NCI-H2029 (cell line): ENCODE measurements at places on chromosomes 1 and 21.
A peak's percentile ranks its signal among the peaks of the same experiment; 100 is the strongest.

GRCh38 chr1:93565496-93566206 is 116.0 kb downstream of the BCAR3 start:
- DNase-seq: no peak

DNA sequence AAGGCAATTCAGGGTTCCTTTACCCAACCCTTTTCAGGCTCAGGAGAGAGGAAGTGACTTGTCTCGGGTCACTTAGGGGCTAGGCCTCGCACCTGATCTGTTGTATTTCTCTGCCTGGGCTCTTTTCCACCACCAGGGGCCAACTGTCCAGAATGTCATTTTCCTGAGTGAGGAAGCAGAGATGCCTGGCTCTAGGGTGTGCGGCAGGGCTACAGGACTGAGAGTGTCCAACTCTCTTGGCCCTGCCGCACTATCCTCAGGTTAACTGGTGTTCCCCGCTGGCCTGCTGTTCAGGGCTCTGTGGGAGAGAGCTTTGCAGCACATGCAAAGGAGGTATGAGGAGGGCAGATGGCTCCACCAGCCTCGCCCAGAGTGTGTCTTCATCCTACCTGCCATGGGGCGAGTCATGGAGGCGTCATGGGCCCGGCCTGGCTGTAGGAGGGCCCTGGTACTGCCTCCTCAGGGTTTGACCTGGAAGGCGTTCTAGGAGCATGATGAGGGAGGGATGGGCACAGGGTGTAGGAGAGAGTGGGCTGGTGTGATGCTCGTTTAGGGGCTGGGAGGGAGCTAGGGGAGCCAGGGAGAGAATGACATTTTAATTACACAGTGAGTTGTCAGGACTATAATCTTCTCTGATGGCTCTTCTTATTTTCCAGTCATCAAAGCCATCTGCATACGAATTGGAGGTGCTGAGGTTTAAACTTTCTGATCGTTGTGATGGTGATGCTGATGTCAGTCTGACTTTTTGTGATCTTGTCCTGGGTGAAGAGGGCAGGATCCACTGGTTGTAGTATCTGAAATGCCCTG is 128.3 kb downstream of the NOS1AP start:
- DNase-seq: no peak

GRCh38 chr1:109948285-109948630 is 36.3 kb upstream of the AHCYL1 start:
- no peak for DNase-seq

DNA sequence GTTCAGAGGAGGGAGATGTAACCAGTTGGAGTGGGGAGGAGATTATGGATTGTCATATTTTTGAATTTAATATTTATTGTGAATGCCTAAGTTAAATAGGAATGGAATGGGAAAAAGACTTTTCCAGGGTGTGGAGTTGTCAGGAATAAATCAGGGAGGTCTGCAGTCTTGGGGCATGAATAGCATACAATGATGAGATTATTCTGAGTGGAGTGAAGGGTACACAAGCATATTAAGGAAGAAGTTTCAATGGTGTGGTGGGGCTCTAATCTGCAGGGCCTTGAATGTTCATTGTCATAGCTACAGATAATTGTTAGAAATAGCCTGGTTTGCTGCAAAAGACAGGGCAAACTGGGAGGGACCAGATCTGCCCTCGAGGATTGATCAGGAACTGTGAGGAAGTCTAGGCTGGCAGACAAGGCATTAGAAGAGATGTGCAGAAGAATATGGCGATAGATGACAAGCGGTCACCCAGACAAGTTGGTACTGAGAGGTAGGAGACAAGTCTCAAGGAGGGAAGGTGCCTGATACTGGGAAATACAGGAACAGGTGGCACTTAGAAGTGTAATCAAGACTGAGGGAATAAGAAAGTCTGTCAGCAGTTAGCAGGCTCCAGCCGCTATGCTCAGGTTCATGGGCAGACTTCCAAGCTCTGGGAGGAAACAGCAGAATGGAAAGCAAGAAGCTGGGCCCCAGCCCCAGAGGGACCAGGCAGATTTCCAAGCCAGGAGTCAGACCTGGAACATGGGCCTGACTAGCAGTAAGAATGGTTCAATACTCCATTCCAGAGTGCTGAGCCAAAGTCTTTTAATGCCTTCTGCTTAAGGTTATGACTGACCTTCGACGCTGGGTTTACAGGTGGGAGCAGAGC is 20.9 kb upstream of the RGL1 start:
- DNase-seq: no peak

- DNase-seq: no peak
Measured at GRCh38 chr1:212461916-212462660, 29.4 kb downstream of the NENF start.

GRCh38 chr1:40796939-40797667 is 13.5 kb downstream of the KCNQ4 start:
- no peak for DNase-seq

DNA sequence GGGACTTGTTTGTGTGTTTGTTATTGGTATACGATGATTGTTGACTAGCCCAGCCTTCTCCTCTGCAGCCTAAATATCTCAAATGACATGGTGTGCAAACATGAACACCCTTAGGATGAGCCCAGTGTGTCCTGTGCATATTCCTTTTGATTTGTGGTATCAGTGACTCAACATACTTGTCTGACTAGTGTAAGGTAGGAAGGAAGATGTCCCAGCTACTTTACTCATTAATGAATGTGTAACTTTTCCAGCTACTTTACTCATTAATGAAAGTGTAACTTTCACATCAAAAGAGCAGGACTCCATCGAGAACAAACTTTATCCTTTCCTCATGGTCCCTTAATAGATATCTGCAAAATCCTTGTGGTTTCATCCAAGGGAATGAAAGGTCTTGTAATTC is 2.7 kb upstream of the ZNF692 start:
- DNase-seq: no peak

DNA sequence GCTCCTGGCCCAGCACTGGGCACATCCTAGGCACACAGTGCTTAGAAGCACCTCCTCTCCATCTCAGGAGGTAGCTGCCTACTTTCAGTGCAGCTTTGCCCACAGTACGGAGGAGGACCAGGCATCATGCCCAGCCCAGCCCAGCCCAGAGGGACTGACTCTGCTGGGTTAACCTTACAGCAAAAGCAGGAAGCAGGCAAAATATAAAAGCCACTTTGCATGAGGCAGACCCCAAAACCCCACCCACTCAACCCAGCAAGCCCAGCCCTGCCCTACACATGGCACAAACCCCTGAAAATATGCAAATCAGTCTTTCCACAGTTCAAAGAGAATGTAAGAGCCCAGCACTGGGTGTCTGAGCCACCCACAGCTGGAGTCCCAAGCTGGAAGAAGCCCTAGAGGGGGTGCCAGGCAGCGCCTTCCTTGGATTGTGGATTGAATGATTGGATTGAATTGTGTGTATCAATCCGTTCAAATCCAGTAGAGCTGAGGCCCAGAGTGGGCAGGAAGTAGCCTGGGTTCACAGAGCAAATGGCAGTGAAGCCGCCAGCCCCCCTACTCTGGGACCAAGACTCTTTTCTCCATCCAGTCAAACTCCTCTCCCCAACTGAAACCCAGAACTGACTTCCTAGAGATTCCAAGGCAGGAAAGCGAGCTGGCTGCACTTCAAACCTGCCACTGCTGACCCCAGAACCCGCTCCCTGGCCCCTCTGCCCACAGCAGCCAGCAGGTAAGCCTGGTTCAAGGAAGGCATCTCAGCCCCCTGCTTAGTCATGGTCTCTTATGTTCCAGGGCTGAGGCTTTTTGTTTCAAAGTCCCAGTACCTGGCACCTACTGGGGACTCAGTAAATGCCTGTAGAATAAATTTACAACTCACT is 117.7 kb downstream of the LACTBL1 start:
- no peak for DNase-seq

GRCh38 chr1:30506291-30507015 is 216.9 kb downstream of the MATN1 start:
- no peak for DNase-seq

DNA sequence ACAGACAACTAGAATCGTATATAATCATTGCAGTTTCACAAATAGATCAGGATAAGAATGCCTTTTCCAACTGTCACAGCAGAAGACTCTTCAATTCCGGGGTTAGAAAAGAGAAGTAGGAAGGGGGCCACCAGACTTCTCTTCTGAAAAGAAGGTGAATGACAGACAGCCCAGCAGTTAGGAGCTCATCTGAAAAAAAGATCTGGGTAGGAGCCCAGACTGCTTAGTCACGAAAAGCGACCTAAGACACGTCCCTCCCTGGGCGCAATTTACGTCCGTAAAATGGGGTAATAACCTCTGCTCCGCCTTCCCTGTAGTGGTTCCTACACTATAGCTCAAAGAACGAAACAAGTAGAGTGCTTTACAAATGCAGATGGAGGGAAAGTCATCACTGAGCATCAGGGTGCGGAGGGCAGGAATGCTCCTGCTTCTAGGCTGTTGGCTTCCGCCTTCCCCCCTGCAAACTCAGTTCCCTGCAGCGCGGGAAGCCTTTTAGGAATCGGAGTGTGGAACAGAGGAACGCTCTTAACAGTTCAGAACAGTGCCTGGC is 582 bp downstream of the ORC1 start:
- peak; percentile 44 for DNase-seq

- DNase-seq: peak; percentile 48
Measured at GRCh38 chr1:231969076-231969475, 342.5 kb downstream of the DISC1 start.

- no peak for DNase-seq
Measured at GRCh38 chr1:154798645-154799044, 71.4 kb downstream of the KCNN3 start.

DNA sequence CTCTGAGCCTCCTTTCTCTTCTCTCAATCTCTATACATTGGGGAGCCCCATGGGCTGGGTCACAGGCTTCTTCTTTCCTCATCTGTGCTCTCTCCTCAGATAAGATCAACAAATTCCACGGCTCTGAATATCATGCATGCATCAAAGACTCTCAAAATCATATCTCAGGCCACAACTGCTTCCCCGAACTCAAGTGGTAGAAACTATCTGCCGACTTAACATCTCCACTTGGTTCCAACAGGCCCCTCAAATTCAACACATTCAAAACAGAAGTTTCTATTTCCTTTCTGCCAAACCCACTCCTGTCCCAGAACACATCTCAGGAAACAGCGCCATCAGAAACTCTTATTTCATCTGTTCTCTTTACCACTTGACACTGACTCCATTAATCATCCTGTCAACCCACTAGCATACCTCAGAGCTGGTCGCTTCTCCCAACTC is 16.7 kb downstream of the DDX59 start:
- DNase-seq: no peak

DNA sequence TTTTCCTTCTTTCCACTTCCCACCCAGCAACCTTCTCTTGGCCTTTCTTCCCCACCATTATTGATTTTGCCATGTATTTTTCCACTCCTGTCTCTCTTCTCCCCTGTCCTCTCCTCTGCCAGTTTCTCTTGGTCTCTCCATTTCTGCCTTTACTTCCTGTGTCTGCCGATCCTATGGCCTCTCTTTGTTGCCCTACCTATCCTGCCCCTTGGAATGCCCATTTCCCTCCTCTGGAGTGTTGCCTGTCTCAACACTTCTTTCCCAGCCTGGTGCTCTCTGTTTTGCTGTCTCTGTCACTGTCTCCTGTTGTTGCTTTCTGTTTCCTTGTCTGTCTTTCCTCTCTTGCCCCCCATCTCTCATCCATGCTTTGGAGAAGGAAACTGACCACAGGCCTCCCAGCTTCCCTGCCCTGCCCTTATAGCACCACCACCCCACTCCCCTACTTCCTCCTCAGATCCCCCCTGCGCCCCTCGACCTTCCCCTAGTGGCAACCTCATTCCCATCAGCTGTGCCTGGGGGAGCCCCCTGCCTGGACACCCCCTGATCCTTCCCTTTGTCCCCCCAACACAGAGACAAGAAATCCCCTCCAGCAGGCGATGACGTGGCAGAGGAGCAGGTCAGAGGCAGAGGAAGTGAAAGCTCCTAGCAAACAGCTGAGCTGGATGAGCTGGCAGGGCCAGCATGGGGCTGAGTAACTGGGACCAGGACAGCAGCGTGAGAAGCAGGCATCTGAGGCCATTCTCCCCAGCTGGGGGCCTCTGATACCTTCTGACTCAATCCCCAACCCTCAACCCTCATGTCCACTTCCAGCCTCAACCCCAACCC is 6.6 kb upstream of the ETV3L start:
- DNase-seq: no peak

GRCh38 chr1:228974273-228974672 is 239.0 kb downstream of the RHOU start:
- DNase-seq: no peak

GRCh38 chr21:14523234-14523633 is 22.9 kb downstream of the SAMSN1 start:
- no peak for DNase-seq

DNA sequence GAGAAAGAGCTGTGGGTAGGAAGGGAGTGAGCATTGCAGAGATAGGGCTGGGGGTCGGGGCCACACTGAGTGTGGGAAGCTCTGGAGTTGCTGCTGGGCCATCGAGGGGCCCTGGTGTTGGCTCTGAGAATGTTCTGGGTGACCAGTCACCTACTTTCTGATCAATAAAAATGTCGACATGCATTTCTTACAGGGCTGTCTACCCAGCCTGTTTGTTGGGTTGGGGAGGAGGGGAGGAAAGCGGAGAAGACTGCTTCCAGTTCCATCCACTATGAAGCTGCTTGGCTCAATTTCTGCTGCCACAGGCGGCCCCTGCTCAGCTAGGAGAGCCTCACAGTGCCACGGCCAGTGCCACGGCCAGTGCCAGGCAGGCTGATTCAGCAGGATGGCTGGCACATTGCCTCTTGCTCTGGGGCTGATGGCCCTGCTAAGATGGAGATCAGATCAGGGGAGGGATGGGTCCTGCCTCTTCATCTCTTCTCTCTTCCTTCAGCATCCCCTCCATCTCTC is 3.0 kb upstream of the PADI3 start:
- no peak for DNase-seq

- no peak for DNase-seq
Measured at GRCh38 chr1:41017141-41018017, 4.1 kb downstream of the SLFNL1 start.

DNA sequence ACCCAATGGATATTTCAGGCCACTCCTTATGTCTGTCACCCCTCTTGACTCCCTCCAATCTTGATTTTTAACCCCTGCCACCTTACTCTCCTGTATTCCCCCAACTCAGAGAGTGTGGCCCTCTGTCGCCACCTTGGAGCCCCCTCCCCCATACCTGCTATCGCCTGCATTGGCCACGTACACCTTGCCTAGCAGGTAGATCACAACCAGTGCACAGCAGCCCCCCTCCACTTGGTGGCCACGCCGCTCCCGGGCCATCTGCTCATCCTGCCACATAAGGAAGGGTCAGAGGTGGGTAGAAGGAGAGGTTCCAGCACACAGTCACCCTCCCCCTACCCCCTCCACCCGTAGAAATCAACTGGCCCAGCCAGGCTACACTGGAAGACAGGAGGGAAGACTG is 2.9 kb downstream of the PPM1J start:
- no peak for DNase-seq
